Activated effector memory CD4-positive, alpha-beta T cell treated with anti-CD3 and anti-CD28 coated beads, Interleukin-2, amount 50 U/mL, for 16 hours (primary cell): ENCODE measurements at places on chromosomes 3 and 15.

- no peak for DNase-seq
These were observed 146.7 kb downstream of the NAALADL2 start for GRCh38 chr3:175005881-175006280.

- DNase-seq, result peak; percentile 92
These were observed 1.4 kb downstream of the FES start for GRCh38 chr15:90885432-90886290.

- DNase-seq, result no peak
These were observed 81.9 kb upstream of the CDV3 start for GRCh38 chr3:133491481-133492059.

DNA sequence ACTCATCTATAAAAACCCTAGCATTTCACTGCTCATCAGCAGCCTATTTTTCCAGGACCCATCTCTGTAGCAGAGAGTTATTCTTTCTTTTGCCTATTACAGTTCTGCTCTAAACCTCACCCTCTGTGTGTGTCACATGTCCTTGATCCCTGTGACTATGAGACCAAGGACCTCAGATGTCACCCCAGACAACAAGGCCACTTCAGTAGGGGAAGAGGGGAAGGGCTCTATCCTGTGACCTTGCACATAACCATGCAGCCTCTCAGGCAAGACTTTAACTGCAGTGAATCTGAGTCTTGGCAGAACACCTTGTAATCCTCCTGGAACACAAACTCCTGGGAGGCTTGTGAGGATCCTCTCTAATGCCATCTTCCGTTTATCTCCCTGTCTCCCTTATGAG, 4.4 kb upstream of the ZNF589 start:
- DNase-seq, result peak; percentile 12

DNA sequence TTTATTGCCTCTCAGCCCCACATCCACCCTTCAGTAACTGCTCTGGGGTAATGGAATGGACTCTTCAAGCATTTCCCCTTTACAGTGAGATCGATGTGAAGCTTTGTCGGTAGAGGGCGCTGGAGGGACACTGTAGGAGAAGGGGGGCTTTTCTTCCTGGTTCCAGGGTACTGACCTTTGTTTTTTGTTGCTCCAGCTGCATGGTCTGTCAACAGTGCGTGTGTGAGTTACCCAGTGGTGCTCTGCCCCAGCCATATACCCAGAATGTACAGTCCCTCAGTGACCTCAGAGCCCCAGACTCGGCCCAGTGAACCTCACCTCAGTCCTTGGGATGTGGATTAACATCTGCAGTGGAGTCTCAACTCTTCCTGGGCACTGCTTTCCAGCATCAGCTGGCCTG, 180.3 kb upstream of the TSC22D2 start:
- DNase-seq, result no peak

GRCh38 chr3:156561533-156561932, 6.6 kb upstream of the SSR3 start:
- no peak for DNase-seq

GRCh38 chr3:145815707-145816413, 345.1 kb downstream of the PLOD2 start:
- no peak for DNase-seq

DNA sequence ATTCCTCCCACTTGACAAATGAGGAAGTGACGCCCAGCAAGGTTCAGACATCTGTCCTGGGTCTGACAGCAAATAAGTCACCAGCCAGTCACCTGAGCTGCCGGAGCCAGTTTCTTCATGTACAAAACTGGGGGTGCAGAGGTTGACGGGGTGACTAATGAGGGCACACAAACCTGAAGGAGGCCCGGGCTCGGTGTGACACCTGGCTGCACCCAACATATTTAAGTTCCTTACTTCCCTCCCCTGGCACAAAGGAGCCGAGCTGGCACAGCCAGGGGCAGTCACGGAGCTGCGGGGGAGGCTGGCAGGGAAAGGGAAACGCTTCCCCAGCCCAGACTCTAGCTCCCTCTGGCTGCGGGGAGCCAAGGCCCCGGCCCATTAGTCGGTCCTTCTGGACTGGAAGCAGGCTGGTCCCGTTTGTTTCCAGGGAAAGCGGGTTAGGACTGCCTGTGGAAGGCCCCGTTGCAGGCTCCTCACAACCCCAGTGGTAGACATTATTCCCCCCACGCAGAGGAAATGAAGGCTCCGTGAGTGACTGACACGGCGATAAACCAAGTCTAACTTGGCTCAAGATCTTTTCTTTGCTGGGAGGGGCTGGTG, 2.3 kb downstream of the FBXL22 start:
- peak; percentile 78 for DNase-seq

DNA sequence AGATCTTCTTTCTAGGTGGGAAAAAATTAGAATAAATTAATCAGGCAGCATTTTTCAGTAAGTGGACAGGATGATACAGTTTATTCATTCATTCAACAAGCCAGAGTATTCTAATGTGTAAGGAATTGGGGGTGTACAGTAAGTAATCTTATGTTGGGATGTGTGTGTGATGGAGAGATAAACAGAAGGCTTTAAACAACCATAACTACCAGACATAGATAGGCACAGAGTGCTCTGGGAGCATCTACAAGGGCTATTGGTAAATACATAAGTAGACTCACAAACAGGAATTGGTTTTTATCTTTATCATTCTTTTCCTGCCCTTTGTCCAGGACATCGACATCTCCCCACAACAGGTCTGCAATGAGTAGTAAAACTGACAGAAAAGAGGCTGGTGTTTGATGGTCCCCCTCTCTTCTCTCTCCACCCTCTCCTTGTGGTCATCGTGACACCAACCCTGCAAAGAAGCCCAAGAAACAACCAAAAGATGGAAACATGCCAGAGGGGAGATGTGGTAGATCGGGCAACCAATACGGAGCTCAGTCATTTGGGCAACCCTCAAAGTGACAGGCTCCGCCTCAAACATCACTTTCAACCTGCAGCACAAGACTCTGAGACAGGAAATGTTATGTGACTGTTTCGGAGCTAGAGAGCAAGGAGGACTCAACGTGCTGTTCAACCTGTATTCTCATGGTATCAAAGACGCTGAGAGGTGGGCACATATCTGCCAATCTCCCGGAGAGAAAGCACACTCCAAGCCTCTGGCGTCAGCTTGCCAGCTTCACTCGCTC, 28.7 kb upstream of the B3GNT5 start:
- peak; percentile 72 for DNase-seq
